SHP77 (cell line): ENCODE measurements at places on chromosomes 3 and 15.
A peak's percentile ranks its signal among the peaks of the same experiment; 100 is the strongest.

- no peak for DNase-seq
Observed at GRCh38 chr3:105572501-105572900, 205.8 kb downstream of the ALCAM start.

- DNase-seq = no peak
Observed at GRCh38 chr3:129207479-129207878, 23.8 kb upstream of the CNBP start.

GRCh38 chr3:117811786-117812185 lies 1102.2 kb downstream of the TUSC7 start:
- no peak for DNase-seq

GRCh38 chr15:80184554-80184953 lies 31.8 kb downstream of the FAH start:
- DNase-seq = no peak

DNA sequence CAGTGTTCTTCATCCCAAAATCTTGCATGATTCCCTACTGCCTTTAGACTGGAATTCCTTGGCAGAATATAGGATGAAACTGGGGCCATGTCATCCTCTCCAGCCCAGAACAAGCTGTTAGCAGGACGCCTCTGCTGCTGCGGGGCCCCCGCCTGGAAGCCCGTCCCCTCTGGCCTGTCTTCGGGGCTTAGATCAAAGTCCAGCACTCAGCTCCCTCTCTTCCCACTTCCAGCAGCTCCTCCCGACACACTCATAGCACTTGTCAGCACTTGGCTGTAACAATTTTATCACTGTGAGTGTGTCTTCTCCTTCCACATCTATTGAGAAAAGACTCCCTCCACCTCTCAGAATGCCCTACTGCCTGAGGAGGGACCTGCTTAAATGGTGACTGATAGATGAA lies 112.0 kb upstream of the HACD2 start:
- no peak for DNase-seq

GRCh38 chr15:64089543-64090280 lies 3.9 kb downstream of the CIAO2A start:
- no peak for DNase-seq

- DNase-seq = no peak
Observed at GRCh38 chr15:29860872-29861271, 38.6 kb upstream of the TJP1 start.

GRCh38 chr3:20125897-20126296 lies 60.1 kb downstream of the SGO1 start:
- no peak for DNase-seq

DNA sequence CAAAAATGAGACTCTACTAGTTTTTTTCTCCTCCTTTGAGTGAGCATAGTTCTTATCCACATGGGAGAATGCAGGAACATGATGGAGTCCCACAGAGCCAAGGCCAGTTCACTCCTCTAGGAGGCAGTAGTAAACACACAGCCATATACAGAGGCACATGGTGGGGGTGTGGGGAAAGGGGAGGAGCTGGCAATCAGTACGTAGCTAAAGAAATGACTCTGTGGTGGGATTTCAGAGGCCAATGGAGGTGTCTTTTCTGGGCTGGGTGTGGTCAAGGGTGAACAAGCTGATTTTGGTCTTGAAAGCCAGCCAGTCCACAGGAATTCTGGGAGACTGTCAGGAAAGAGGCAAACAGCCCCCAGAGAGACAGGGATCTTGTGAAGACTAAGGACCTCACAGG lies 6.6 kb upstream of the RAB11A start:
- peak; percentile 21 for DNase-seq

- DNase-seq = no peak
Observed at GRCh38 chr3:188531210-188531609, 377.3 kb downstream of the LPP start.

GRCh38 chr15:42131826-42132806 lies 24.3 kb downstream of the PLA2G4F start:
- peak; percentile 40 for DNase-seq

- no peak for DNase-seq
Observed at GRCh38 chr3:57876632-57877031, 120.5 kb downstream of the SLMAP start.

DNA sequence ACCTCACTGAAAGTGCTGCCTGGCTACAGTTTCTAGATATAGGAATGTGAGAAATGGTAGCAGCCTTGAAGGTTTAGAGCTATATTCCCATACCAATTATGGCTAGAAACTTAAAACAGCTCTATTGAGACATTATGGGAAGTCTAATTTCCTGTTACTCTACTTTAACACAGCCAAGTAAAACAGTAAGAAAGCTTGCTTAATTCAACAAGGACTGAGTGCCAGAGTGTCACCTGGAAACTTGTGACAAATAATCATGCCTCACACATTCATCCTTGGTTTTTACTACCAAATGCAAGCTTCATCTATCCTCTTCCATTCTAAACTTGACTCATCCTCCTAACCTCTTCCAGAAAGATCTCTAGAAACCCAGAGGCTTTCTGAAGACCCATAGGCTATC lies 41.7 kb downstream of the UBE3A start:
- no peak for DNase-seq

DNA sequence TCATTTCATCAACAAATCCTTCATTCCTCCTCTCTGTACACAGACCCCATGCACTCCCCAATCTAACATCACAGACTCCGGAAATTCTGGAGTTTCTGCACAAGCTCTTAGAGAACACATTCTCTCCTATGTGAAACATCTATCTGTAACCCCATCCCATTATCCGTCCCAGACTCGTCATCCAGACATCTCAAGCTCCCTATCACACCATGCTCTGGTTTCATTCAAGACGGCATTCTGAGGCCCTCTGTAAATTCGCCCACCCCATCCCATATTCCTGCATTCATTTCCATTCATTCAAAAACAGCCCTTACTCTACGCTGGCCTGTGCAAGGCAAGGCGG lies 575 bp downstream of the LEO1 start:
- peak; percentile 29 for DNase-seq

DNA sequence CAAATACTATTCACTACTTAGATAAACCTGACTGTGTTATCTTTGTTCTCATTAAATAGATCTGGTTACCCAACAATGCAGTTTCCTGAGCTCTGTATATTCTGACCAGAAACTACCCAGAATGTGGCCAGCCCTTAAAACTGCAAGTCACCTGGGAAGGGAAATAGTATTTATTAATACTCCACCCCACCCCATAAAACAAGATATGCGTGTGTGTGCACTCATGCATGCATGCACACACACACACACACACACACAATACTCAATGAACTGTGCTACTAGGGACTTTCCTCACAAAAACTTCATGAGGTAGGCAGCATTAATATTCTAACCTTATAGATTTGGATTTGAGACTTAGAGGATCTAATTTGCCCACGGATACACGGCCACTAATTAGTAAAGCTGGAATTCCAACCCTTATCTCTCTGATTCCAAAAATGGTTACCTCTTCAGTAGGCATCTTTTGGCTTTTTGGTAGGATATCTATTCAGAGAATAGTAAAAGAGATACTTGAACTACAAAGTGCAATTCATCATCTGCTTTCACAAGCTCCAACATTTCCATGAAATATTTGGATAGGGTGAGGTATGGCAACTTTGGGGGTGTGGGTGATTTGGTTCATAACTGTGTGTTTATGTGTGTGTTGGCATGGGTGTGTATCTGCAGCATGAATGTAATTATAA lies 197.0 kb upstream of the CFAP20DC start:
- DNase-seq = no peak

DNA sequence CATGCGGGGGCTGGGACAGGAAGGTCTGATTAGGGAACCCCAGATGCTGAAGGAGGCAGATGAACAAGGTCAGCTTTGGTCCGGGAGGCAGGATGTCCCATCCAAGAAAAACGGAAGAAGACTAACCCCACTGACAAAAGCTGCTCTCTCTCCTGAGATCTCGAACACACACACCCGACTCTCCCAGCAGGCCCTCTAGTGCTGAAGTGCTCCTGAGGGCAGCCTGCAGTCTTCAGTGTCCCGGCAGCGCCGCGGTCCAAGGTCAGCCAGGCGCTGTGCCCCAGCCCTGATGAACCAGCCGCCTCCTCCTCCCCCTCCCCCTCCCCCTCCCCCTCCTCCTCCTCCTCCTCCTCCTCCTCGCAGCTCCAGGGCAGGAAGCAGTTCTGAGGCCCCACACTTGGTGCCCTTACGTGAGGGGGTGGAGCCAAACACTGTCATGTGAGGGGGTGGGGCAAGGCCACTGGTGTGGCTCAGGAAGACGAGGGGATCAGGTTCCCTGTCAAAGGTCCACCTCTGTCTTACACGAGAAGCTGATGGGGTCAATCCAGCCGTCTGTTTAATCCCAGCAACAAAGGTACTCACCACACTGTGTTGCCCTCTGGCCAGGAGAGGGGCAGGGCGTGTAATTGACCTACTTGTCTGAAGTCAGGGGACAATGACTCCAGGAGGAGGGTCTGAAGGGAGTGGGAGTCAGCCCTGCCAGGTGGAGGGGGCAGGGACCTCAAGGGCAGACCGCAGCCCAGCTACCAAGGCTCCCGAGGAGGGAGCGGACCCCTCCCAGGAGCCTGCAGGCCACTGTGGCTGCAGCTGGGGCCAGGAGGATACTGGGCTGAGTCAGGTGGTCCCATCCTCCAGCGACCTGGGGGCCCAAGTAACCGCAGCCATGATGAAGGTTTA lies 34.3 kb downstream of the PRR23E start:
- DNase-seq = peak; percentile 53

DNA sequence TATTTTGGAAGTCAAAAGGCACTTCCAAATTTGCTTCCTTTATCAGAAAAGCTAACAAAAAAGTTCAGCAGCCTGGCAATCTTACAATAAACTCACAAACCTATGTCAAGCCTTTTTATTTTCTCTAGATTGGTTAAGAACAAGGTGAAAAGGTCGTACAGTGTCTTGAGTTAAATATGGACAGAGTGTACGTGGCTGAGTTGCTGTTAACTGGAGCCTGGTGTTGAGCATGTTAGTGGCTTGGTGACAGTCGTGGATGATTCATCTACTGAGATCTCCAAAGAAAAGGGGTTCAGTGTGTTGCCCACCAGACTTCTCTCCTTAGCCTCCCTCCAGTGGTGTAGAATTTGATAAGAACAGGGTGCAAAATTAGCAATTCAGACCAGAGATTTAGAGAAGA lies 89.7 kb downstream of the SSR3 start:
- DNase-seq = no peak

GRCh38 chr3:160893207-160893606 lies 137.2 kb downstream of the PPM1L start:
- no peak for DNase-seq

DNA sequence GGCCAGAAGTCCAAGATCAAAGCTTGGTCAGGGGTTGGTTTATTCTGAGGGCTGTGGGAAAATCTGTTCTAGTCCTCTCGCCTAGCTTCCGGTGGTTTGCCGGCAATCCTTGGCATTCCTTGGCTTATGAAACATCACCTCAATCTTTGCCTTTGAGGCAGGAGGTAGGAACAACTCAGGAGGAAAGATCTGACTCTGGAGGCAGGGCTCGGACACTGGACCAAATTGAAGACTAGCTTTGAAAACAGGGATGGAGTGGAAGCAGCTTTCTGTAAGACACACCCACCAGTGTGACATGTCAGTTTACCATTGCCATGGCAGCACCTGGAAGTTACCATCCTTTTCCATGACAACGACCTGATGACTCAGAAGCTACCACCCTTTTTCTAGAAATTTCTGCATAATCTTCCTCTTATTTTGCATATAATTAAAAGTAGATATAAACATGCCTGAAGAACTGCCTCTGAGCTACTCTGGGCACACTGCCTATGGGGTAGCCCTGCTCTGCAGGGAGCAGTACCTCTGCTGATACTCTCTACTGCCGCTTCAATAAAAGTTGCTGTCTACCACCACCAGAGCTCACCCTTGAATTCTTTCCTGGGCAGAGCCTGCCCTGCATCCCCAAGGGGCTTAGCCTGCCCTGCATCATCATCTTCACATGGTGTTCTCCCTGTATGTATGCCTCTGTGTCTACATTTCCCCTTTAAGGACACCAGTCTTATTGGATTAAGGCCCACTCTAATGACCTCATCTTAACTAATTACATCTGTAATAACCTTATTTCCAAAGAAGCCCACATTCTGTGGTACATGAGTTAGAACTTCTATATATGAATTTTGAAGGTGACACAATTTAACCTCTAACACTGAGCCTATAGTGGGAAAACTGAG lies 38.3 kb upstream of the TM4SF4 start:
- DNase-seq = no peak

DNA sequence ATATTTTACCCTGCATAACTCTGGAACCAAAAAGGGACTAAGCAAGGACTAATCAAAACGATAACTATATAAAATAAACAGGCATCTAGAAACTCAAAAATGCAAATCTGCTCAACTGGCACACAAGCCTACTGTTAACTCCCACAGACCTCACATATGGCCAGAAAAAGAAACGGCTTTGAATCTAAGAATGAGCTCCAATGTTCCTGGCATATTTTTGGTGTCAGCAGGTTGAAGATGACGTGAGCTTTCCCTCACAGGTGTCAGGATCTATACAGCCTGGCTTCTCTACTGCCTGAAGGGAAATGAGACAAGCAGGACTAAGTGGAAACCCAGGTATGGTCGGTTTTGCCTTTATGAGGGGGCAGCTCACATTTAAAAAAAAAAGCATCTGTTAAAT lies 120.1 kb upstream of the SPATA12 start:
- no peak for DNase-seq
